GM23248 (cell line): ENCODE measurements at places on chromosomes 6 and 20. TPM values are rescaled to one million over a fixed set of nuclear protein-coding genes. Genes with fewer than 3 reads are reported as not detected.

DNA sequence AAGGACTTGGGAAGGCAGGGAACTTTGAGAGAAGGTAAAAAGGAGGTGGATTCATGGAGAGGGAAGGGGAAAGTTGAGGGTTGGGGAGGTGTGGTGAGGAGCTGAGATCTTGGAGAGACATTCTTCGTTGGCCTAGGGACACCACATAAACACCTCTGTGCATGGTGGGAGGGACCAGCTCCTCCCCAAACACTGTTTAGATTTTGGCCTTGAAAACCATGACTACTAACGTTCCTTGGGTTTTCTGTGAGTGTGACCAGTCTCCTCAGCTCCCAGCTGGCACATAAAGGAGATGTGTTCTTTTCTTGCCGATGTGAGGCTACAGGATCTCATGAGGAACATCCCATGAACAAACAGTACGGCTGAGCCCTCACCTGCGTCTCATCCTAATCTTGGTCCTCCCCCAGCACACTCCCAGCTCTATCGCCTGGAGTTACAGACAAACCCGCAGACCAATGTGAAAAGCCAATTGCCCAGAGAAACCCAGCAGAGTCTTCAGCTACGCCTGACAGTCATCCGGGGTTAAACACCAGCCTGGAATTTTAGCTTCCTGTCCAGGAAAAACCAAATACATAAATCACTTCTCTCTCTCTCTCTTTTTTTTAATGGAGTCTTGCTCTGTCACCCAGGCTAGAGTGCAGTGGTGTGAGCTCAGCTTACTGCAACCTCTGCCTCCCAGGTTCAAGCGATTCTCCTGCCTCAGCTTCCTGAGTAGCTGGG lies 22.0 kb upstream of the DDR1 start:
- DNase-seq, result no peak

Gene ETV7
- 0.32 TPM in 1 of 2 replicates, not detected in the other for total RNA-seq

DNA sequence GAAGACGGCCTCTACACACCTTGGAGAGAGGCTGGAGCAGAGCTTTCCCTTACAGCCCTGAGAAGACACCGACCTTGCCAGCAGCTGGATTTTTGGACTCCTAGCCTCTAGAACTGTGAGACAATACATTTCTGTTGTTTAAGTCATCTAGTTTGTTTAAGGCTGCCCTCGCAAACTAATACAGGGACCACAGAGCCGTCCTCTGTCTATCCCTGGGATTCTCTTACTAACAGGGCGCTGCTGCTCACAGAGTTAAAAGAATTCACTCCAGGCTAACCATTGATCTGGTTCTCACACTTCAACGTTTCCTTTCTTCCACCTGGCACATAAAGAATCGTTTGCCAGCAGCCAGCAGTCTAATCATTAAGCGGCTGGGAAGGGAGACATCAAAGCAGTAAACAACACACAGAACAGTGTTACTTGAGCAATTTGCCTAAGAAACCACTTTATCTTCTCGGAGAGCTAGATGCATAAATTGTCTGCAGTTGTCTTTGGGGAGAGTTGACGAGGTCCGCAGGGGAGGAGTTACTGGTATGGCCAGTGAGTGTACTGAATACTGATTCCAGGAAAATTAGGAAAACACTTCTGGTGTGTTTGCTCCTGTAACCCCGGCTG lies 103.5 kb upstream of the AKAP12 start:
- DNase-seq, result peak; percentile 35

GRCh38 chr6:136550330-136551071 lies at the start of gene MAP7:
MAP7 (minus strand) TSS chr6:136550422; CDS start chr6:136550408, 14 bp downstream.
- peak; percentile 75 for DNase-seq

DNA sequence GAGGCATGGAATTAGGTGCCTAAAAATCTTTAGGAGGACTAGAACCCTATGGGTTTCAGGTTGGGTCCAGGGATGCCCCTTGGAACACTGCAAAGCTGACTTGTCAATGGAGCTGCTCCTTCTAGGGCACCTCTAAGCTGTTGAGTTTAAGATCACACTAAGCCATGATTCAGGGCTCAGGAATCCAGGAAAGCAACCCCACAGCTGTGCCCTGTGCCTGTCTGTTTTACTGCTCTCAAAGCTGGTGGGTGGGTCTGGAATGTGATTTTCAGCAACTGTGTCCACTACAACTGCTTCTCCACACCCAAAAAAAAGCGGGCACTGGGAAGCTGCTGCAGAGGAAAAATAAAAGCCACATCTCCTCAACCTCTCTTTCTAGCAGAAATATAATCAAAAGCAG lies 310.4 kb upstream of the MOCS1 start:
- DNase-seq, result no peak

DNA sequence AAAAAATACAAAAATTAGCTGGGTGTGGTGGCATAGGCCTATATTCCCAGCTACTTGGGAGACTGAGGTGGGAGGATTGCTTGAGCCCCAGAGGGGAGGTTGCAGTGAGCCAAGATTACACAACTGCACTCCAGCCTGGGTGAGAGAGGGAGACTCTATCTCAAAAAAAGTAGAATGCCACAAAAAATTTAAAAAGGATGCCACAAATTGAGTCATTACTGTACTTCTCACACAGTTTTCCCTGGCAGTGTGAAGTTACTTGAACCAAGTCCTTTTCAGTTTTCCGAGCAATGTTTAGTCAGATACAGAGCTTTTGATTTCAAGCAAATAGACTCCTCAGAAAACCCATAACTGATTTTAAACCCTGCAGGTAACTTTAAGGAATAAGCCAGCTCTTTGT lies 53.3 kb downstream of the TNFRSF21 start:
- DNase-seq, result peak; percentile 30

DNA sequence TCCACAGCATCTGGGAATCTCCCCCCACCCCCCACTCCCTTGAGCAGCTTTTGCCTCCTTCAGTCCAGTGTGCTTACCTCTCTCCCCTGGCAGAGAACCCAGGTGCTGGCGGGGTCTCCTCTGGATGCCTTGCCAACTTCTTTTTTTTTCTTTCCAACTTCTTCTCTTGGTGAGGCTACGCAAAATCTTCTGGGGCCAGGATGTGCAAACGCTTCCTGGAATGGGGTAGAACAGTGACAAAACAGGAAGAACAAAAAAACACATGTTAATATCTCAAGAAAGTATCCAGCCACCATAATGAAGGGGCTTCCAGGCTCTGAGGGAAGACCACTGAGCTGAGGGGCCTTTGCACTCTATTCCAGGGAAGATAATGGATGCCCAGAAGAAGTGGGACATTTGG lies 53.9 kb upstream of the DDR1 start:
- no peak for DNase-seq

DNA sequence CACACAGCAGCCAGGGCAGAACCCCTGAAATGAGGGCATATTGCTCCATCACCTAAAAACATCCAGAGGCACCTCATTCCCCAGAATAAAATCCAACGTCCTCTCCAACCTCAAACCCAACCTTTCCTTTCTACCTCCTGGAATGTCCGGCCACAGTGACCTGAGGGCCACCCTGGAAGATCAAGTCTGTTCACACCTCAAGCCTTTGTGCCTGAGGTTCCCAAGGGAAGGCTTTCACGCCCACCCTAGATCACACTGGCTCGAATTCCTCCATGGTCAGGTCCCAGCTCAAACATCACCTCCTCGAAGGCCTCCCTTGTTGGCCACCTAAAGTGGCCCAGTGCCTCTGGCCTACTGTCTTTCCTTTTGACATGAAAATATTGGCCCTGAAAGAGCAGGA lies 88.9 kb downstream of the ZMYND8 start:
- DNase-seq, result no peak

Gene SNAI1
- total RNA-seq, result 2.4 and 7.6 TPM in 2 replicates

- no peak for DNase-seq
These were observed 44.5 kb upstream of the GJE1 start for GRCh38 chr6:142087950-142088857.

- DNase-seq, result no peak
These were observed 1.2 kb downstream of the GPR6 start for GRCh38 chr6:109979033-109979921.

Gene TUBB2B
- 8.5 and 10.4 TPM in 2 replicates for total RNA-seq

Gene DEFB132
- not detected in 2 replicates for total RNA-seq

GRCh38 chr6:131692031-131692430 lies 9.2 kb downstream of the OR2A4 start:
- DNase-seq, result no peak

- peak; percentile 15 for DNase-seq
These were observed 15.0 kb downstream of the SCAND1 start for GRCh38 chr20:35939264-35939663.

DNA sequence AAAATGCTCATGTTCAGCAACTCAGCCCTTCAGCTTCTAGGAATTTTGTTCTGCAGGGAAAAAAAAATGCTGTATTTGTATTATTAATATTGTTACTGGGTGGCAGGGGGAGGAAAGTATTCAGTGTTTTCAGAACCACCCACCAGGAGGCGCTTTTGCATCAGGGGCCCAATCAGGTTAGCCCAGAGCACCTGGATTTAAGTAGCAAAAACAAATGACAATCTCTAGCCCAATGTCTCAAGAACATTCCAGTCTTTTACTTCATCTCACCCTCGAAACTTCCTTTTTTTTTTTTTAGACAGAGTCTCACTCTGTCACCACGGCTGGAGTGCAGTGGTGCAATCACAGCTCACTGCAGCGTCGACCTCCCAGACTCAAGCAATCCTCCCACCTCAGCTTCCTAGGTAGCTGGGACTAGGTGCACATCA lies 635 bp upstream of the C20orf203 start:
- peak; percentile 68 for DNase-seq

Gene BAG2
- total RNA-seq, result 32.1 and 33.4 TPM in 2 replicates

GRCh38 chr6:126682440-126682839 lies 342.5 kb downstream of the CENPW start:
- DNase-seq, result peak; percentile 36

GRCh38 chr6:11006061-11006460 lies 38.0 kb downstream of the ELOVL2 start:
- DNase-seq, result peak; percentile 51

DNA sequence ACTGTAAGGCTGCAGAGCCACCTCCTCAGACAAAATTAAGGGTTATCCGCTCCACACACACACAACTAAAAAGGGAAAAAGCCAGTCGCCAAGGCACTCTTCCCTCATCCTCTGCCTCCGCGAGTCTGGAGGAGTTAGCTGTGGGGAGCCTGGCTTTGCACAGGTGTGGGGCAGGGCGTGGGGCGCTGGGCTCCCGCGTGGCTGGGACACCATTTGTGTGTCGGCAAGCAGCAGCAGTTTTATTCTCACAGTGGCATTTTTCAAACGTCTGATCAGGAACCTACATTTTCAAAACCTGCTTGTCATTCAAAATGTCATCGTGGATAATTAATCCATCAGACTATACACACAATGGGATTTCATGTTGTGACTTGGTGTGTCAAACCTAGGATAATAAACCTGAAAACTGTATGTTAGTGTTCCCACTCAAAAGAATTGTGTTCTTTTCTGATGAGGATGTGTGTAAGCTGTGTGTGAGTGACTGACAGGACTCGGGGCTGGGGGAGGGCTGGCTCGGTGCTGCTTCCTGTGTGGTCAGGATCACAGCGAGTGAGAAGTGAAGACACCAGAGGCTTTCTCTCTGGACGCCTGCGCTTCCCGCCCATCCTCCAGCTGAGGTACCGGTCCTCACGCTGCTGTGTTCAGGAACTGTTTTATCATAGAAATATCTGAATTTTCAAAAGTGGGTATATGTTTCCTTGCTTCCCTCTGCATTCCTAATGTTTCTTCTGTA lies 83.1 kb downstream of the IRF4 start:
- DNase-seq, result no peak

DNA sequence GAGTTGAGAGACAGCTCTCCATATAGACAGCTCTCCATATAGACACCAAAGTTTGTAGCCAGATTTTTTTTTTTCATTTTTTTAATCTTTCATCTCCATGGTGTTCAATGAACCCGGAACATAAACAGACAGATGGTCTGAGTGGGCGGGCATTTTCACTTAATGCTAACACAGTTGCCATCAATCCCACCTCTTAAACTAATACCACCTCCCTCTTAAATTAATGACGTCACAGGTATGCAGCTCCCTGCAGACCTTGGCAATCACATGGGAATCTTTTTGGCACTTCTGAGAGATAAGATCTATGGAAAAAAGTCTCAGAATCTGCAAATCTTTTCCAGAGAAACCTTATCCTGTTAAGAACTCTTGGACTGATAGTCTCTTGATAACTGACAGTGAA lies 43.2 kb downstream of the PFDN4 start:
- no peak for DNase-seq

GRCh38 chr20:60117065-60117464 lies 158.8 kb downstream of the CDH26 start:
- DNase-seq, result peak; percentile 66

GRCh38 chr6:140825731-140826130 lies 1307.0 kb upstream of the GJE1 start:
- DNase-seq, result no peak

GRCh38 chr6:35024551-35025054 lies 116.5 kb downstream of the TCP11 start:
- peak; percentile 81 for DNase-seq

Gene OLIG3
- not detected in 2 replicates for total RNA-seq

- DNase-seq, result peak; percentile 38
These were observed 248.0 kb upstream of the PRDM1 start for GRCh38 chr6:105838171-105838570.

- no peak for DNase-seq
These were observed 48.1 kb upstream of the MDGA1 start for GRCh38 chr6:37745748-37746147.

DNA sequence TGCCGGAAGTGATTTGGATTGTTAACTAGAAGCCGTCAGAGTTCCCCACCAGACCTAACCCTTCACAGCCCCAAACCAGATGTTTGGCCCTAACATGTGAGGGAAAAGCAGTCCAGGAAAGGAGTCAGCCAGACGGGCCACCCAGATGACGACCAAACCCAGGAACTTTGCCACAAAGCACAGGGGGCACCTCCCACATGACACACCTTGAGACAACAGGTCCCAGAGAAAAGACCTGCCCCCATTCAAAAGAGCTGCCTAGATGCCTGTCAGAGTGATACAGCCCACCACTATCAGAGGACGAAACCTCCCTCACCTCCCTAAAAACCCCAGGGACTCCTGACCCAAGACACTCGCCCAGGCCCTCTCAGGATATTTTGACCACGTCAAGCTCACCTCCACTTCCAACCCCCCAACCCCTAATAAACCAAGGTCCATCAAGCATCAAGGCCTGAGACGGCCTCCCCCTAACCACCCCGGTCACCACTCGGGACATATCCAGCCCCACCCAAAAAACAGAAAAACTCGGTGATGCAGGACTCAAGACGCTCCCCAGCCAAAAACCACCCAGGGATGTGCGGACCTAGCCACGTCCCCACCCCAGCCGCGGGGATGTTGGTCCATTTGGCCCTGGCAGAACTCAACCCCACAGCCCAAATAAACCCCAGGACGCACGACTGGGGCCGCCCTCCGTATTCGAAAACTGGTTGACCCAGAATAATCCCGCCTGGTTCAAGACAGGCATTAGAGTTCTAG lies 662 bp downstream of the ZNF343 start:
- peak; percentile 62 for DNase-seq

Gene PNLDC1
- total RNA-seq, result not detected in 2 replicates

DNA sequence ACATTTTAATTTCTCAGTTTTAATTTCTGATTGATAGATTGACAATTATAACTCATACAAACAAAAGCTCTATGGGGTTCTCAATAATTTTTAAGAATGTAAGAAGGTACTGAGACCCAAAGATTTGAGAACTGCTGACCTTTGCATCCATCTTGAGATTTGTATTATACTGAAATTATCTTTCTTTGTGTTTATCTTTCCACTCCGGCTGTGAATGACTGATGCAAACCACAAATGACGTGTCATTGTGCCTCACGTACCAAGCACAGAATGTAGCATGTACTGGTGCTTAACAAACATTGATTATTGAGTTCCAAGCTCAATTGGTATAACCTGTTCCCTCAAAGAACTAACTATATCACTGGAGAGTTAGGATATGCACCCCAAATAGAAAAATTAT lies 152.1 kb upstream of the SMLR1 start:
- DNase-seq, result peak; percentile 61

GRCh38 chr20:49568278-49569151 lies 578 bp upstream of the PTGIS start:
- DNase-seq, result peak; percentile 29
